SW 1271 (cell line): ENCODE measurements at places on chromosomes 2 and 18.

DNA sequence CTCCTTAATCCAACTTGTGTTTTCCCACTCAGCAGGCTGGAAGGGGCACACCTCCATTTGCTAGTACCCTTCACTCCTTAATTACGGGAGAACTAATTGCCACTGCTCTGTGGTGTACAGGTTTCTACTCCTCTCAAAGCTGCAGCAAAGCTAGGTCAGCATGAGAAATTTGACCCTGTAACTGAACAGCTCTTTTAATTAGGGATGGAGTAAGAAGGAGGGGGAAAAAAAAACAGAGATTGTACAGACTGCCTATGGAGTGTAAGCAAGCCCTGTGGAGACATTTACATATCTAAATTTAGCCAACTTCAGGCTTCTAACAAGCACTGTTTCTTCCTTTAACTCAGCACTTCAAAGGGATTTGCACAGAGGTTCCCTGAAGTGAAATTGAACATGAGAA lies 629.7 kb upstream of the SETBP1 start:
- no peak for DNase-seq

DNA sequence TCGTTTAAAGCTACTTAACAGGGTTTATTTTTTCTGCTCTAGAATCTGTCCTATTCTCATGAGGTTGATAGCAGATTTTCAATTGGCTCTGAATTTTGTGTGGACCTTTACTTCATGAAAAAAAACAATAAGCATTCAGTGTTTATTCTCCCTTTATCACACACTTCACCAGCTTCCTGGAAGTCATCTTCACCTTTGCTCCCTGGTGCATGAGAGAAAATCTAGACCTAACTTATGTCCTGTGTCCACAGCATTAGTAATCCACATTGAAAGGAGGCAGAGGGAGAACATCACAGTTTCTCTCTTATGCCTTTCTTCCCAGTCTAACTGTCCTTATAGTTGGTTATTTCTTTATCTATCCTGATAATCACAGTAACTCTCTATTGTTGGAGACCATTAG lies 316.1 kb downstream of the PTH2R start:
- no peak for DNase-seq

GRCh38 chr18:78697446-78697845 lies 282.2 kb upstream of the SALL3 start:
- no peak for DNase-seq

GRCh38 chr18:53948991-53949390 lies 275.5 kb downstream of the MBD2 start:
- no peak for DNase-seq
